NCI-H460 (cell line): ENCODE measurements at places on chromosomes 13 and 19.
A peak's percentile ranks its signal among the peaks of the same experiment; 100 is the strongest.

DNA sequence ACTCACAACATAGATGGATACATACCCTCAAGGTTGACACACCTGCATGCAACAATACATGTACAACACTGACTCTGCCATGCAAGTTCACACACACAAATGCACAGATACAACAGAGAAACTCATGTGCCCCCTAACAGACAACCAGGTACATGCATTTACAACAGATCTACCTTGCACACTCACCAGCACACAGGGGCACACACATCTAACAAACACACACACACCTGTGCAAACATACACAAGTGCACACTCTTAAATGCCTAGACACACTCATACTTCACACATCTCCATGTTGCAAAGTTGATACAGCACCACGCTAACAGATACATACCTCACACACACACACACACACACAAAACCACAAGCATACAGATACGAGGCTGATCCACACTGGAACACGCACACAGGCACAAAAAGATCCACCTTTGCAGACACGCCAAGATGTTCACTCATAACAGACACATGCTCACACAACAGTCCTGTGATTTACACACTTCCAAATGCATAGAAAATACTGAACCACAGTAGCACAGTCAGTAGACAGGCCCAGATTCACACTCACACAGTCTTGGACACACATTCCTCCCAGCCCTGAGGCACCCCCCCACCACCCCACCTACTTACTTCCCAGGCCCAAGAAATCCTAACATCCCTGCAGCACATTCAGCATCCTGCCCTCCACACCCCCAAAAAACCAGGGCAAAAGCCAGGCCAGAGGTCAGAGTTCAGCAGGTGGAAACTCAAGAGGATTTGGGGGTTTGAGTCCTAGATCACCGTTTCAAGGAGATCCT, 1.4 kb downstream of the LRFN1 start:
- no peak for DNase-seq

- DNase-seq: no peak
Observed at GRCh38 chr13:98429977-98430736, 146.8 kb downstream of the STK24 start.

GRCh38 chr13:36907821-36908220, 12.2 kb downstream of the SMAD9 start:
- no peak for DNase-seq

GRCh38 chr13:76683854-76684253, 202.4 kb downstream of the KCTD12 start:
- no peak for DNase-seq

- no peak for DNase-seq
Observed at GRCh38 chr13:44619651-44620050, 43.5 kb upstream of the TSC22D1 start.

- no peak for DNase-seq
Observed at GRCh38 chr13:112850273-112850672, 118.7 kb upstream of the MCF2L start.

DNA sequence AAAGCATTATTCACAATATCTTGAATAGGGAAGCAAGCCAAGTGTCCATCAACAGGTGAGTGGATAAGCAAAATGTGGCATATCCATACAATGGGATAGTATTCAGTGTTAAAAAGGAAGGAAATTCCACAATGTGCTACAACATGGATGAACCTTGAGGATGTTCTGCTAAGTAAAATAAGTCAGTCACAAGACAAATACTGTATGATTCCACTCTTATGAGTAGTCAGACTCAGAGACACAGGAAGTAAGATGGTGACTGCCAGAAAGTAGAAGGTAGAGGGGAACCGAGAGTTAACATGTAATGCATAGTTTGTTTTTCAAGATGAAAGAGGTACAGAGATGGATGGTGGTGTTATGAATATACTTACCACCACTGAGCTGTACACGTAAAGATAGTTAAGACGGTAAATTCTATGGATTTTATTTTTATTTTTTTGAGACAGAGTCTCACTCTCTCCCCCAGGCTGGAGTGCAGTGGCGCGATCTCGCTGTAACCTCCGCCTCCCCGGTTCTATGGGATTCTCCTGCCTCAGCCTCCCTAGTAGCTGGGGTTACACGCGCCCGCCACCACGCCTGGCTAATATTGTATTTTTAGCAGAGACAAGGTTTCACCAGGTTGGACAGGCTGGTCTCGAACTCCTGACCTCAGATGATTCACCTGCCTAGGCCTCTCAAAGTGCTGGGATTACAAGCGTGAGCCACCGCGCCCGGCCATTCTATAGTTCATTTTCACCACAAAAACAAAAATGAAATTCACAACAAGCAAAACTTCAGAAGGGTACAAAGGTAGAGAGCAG, 1.0 kb upstream of the CHAMP1 start:
- DNase-seq: no peak

- DNase-seq: no peak
Observed at GRCh38 chr19:6963937-6964336, 57.3 kb downstream of the MBD3L2B start.

DNA sequence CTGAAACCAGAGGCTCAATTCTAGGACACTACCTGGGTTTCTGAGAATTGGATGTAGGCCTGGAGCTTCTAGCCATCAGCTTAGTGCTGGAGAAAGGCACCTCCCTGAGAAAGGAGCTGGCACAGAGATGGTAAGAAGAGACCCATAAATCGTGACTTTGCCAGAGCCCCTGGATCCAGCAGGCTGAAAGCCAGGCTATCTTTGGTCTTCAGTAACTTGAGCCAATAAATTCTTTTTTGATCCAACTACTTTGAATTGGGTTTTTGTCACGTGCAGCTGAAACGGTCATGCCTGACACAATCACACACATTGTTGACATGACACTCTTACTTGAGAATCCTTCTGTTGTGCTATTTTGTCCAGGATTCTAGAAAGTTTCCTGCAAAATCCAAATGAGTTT, 103.4 kb downstream of the LHFPL6 start:
- DNase-seq: no peak

DNA sequence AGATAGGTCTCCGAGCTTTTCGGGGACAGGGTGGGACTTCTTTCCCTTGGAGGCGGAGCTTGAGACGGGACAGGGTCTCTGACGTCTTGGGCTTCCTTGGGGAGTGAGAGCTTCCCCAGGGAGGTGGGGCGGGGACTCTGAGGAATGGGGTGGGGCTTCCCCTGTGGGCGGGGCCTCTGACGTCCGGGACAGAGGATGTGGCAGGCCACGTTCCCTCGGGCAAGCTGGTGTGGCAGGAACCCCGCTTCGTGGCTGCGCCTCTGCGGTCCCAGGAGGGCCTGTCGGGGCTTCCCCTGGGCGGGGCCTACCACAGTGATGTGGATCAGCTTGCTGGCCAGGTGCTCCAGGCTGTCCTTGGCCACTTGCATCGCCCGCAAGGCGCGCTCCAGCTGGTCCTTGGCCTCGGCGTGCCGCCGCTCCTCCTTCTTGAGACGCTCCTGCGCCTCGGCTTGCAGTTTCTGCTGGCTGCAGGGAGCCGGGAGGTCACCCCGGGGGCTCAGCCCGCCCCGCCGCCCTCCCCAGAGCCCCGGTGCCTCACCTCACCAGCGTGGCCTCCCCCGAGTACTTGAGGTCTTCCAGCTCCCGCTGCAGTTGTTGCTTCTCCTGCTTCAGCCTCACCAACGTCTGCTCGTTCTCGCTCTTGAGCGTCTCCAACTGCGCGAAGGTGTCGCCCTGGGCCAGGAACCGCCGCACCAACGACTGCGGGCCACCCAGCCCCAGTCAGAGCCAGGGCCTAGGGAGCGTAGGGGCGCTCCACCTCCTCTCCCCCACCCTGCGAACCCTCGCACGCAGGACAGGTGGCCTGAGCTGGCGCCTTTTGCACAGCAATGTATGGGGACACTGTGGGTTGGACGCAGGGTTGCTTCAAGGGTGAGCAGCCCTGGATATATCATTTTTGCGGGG, 3.3 kb upstream of the RGL3 start:
- DNase-seq: peak; percentile 69

DNA sequence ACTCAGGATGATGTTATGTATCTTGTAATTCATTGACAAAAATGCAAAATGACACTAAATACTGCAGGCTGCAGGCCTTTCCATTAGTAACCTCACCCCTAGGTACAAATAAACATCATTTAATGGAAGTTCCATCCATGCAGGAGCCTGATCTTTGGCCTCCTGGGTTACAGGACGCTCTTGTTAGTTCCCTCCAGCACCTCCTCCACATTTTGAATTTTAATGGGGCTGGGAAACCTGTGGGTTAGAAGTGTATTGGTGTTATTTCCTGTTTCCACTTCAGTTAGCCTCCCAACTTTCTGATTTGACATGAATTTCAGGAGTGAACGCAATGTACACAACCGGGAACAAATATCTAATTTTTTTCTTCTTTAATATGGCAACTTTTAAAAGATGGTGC, 237.1 kb upstream of the ARGLU1 start:
- DNase-seq: no peak

- DNase-seq: no peak
Observed at GRCh38 chr19:12899891-12900518, 9.0 kb downstream of the GCDH start.

GRCh38 chr13:20391597-20392452, 133.8 kb downstream of the CRYL1 start:
- no peak for DNase-seq

DNA sequence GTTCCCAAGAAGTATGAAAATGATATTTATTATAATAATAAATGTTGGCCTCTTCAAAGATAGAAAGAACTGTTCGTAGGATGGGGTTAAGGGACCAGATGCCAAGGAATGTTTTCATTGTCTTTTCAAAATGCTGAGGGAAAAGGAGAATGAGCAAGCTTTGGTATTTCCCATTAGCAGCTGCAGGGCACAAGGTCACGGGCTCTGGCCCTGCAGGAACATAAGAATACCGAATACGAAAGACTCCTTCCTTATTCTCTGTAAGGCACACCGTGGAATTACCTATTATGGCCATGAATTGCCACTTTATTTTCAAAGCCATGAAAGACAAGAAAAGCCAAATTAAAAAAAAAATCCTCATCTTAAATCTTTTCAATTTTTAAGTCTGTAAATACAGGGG, 49.6 kb upstream of the OLFM4 start:
- no peak for DNase-seq

DNA sequence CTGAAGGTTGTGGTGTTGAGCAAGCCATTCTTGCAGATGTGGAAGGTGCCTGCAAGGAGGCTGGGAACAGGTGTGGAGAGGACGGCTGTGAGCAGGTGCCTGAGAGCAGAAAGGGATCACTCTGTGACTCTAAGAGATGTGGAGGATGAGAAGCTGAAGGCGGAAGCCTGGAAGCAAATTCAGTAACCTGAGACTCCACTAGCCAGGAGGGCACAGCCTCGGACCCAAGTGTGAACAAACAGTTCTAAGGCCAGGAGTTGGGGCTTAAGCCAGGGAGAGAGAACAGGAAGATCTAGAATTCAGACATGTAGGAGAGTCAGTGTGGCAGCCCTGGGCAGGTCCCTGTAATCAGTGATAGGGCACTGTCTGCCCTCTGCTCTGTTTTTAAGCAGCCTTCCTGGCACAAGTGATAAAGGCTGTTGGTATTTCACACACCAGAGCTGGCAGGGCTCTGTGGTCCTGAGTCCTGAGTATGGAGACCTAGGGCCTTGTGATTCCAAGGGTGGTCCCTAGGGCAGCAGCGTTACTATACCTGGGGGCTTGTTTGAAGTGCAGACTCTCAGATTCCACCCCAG, 131.3 kb downstream of the SLC7A1 start:
- DNase-seq: no peak

DNA sequence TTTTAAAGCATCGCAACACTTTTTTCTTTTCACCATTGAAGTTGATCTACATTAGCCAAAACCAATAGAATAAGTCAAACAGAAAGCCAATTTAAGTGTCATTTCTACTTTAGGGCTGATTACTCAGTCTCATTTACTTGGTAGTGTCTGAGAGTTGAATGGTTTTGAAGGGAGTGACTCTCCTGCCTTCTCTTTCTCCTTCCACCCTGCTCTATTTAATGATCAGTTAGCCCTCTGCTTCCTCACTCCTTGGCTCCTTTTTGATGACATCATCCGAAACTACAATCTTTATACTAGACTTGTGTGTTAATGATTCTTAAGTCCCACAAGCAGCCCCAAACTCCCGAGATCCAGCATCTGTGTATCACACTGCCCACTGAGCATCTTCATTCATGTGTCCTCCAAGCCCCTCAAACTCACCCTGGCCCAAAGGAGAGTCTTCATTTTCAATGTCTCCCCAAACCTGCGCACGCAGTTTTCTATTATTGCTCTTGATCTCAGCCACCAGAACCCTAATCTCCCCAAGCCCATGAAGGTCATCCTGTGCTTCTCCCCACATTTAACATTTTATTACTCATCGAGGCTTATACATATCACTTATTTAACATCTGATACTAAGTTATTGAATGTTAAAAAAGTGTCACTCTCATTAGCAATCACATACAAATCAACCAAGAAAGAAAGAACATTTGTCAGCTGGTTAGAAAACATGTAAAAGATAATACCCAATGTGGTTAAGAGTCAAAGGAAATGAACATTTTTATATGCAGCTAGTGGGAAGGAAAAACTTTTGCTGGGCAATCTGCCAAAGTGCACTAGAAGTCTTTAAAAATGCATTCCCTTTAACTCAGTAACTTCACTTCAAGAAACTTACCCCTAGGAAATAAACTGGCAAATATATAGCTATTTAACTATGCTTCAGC, 32.2 kb upstream of the ARGLU1 start:
- DNase-seq: no peak

- DNase-seq: no peak
Observed at GRCh38 chr13:20457670-20458069, 68.0 kb downstream of the CRYL1 start.

- no peak for DNase-seq
Observed at GRCh38 chr13:74288361-74288911, 154.2 kb upstream of the KLF12 start.

- DNase-seq: no peak
Observed at GRCh38 chr13:99993660-99994637, 12.4 kb downstream of the ZIC2 start.

DNA sequence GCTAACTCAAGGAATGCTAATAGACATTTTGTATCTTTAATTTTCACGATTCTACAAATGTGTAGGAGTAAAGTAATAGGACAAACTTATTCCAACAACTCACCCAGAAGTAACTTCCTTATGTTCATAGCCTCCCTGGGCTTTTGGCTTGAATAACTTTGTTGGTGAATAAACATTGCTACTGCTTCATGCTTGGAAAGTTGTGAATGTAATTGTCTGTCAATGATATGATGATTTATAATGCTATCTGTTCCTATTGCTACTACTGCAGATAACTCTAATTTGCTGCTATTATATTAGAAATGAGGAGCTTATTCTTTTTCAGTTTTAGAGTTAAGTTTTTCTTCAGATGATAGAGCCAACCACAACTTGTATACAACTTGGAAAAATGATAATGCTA, 307.7 kb downstream of the PCDH9 start:
- DNase-seq: no peak

GRCh38 chr13:73090823-73091187, 32.0 kb downstream of the KLF5 start:
- no peak for DNase-seq

- DNase-seq: no peak
Observed at GRCh38 chr13:54018485-54018884, 989.9 kb downstream of the OLFM4 start.

DNA sequence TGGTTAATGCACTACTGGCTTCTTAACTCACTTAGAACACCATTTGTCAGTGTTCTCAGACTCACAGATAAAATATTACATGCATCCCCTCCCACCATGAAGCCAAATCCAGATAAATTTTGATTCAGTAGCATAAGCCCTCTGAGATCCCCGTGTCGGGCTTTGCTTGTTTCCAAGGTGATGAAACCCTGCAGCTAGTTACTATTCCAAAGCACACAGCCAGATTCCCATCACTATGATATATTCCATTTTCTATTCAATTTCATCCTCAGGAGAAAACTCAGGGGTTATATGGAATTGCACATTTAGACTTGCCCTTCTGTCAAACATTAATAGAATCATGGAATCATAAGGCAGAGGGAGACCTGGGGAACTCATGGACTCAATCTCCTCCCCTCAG, 9.4 kb upstream of the FAM124A start:
- DNase-seq: no peak

GRCh38 chr13:60112771-60113170, 51.0 kb downstream of the DIAPH3 start:
- DNase-seq: no peak
